ENCODE measurements at places on chromosomes 3 and 15.
A peak's percentile ranks its signal among the peaks of the same experiment; 100 is the strongest.

DNA sequence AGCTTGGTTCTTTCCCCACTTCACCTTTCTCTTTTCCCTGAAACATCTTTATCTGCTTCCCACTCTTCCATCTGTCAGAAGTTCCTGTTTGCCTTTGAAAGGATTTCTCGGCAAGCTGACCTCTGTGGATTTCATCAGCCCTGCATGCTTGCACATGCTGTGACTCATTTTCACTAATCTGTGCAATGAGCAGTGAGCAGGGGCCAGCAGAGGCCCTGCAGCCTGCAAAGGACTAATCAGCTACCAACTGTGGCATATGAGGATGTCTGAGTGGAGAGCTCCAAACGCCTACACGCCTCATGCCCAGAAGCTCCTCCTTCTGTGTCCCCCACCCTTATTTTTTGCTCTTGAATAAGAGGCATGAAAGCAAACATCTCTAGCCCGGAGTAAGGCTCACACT is 333.0 kb upstream of the SEMA6D start:
- DNase-seq = no peak

- DNase-seq = no peak
These were observed 198.7 kb downstream of the CNTN3 start for GRCh38 chr3:74415731-74416130.

DNA sequence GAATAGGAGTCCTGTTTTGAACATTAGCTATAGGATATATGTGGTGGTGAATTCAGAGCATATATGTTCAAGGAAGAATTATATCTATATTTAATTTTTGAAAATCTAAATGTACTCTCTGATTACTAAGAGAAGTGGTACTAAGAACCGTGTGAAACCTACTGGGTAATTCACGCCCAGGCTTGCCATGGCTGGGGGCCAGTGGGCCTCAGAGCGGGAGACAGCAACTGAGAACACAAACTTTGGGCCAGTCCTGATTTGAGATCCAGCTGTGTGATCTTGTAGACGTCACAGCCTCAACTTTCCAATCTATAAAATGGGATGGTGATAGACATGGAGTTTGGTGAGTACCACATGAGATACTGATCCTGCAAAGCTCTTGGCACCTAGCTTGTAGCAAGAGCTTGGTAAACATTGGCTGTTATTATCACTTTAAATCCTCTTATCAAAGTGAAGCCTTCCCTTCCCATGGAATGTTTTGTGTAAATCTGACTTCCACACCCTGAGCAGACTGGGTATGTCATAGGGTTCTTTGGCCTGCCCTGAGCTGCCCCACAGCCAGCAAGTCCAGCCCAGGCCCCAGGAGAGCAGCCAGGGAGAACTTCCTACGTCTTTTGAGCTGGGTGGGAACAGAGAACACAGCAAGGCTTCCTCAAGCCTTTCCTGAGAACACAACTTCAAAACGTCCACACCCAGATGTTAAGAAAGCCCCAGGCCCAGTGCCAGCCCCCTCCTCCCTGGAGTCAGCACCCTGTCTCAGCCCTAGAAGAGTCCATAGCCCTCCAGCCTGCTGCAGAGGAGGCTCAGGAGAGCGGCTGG is 8.2 kb upstream of the PAQR5 start:
- no peak for DNase-seq

DNA sequence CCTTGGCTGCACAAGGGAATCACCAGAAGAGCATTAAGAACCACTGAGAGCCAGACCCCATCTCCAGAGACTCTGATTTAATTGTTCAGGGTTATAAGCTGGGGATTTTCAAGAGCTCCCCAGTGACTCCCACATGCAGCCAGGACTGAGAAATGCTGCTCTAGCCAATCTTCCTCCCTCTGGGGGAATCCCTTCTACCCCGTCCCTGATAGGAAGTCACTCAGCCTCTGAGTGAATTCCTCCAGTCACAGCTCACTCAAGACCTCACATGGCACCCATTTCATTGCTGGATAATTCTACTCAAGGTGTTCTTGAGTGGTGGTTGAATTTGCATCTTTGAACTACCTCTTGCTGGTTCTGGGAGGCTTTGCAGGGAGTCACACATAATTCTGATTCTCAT is 10.7 kb downstream of the CCR3 start:
- peak; percentile 59 for DNase-seq

GRCh38 chr3:23575697-23576096 is 230.1 kb upstream of the UBE2E1 start:
- no peak for DNase-seq

- no peak for DNase-seq
These were observed 2.6 kb downstream of the PCSK6 start for GRCh38 chr15:101486696-101487459.

DNA sequence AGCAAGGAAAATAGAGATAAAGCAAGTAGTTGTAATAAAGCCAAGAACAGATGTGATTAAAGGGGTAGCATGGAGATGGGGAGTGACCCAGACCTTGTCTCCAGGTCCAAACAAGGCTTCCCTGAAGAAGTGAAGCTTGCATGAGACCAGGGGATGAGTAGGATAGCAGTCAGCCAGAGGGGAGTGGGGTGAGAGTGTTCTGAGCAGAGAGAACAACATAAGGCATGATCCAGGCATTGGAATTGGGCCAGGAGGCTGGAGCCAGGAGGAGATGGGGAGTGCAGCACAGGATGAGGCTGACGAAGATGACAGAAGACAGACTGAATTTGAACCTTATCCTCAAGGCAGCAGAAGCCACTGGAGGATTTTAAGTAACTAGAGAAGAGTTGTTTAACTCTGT is 7.2 kb downstream of the TMOD2 start:
- DNase-seq = no peak

- no peak for DNase-seq
These were observed 37.0 kb downstream of the MITF start for GRCh38 chr3:69776289-69776688.

- no peak for DNase-seq
These were observed 75.0 kb downstream of the TBL1XR1 start for GRCh38 chr3:177122183-177122856.

GRCh38 chr3:160607826-160608225 is 42.5 kb upstream of the KPNA4 start:
- no peak for DNase-seq

GRCh38 chr15:31049111-31049510 is 52.4 kb downstream of the TRPM1 start:
- peak; percentile 64 for DNase-seq

- no peak for DNase-seq
These were observed 23.9 kb downstream of the EHD4 start for GRCh38 chr15:41948490-41948889.

DNA sequence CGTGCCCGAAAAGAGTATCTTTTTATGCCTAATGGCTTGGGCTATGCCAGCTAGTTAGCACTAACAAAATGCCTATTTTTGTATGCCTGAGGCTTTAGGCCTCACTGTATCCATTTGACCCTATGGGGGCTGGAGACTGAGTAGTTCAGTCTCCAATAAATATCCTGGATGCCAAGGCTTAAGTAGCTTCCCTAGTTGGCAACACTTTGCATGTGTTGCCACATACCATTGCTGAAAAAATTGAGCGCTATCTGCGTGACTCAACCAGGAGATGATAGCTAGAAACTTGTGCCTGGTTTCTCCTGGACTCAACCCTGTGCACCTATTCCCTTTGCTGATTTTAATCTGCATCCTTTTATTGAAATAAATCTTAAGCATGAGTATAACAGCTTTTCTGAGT is 58.4 kb upstream of the ATP2C1 start:
- no peak for DNase-seq

- no peak for DNase-seq
These were observed 14.9 kb upstream of the SELENOT start for GRCh38 chr3:150588027-150588830.

- no peak for DNase-seq
These were observed 27.4 kb downstream of the PRR20G start for GRCh38 chr3:127260416-127260815.

GRCh38 chr3:146496726-146497125 is 27.4 kb upstream of the PLSCR2 start:
- no peak for DNase-seq

- no peak for DNase-seq
These were observed 4.0 kb downstream of the MUC4 start for GRCh38 chr3:195807681-195808121.

DNA sequence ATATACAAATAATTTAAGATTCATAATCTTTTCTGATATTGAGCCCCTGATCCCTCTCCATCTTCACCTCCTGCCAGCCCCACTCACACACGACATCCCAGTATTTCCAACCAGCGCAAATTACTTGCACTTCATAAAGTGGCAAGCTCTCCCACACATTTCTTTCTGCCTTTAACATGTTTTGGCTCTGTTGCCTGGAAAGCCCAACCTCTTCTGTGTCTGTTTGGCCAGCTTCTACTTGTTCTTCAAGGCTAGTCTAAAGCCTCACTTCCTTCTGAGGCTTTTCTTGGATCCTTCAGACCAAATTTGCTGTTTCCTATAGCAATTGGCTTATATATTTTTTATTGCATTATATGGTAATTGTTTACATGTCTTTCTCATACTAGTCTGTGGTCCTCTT is 5.1 kb upstream of the TM6SF1 start:
- DNase-seq = no peak

GRCh38 chr3:155308831-155309230 is 15.3 kb upstream of the STRIT1 start:
- no peak for DNase-seq

DNA sequence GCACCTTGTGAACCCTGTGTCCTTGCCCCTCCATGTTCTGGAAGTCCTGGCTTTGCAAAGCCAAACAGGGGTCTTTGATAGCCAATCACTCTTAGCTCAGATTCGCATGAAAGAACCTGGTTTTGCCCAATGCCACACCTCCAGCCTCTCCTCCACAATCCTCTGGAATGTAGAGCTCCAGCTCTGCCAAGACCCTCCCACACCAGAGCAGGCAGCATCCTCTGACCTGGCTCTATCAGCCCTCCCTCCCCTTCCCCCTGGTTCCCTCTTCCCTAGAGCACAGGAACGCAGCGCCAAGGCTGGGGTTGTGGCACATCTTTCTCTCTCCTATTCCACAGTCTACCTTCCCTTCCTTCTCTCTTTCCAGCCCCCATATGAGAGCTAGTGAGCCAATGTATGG is 133.3 kb downstream of the RPLP1 start:
- no peak for DNase-seq

DNA sequence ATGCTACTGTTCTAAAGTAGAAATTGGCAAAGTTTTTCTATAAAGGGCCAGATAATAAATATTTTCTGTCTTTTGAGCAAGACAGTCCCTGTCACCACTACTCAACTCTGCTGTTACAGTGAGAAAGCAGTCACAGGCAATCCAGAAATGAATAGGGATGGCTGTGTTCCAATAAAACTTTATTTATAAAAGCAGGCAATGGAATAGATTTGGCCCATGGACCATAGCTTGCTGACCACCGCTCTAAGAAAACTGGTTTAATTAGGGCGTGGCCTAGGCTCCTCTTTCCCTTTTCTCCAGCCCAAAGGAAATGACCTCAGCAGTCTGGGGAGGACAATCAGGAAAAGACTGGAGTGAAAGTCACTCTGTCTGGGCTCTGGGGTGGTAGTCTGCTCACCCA is 183.8 kb downstream of the MEGF11 start:
- no peak for DNase-seq

GRCh38 chr3:116734243-116734642 is 24.7 kb downstream of the TUSC7 start:
- no peak for DNase-seq

DNA sequence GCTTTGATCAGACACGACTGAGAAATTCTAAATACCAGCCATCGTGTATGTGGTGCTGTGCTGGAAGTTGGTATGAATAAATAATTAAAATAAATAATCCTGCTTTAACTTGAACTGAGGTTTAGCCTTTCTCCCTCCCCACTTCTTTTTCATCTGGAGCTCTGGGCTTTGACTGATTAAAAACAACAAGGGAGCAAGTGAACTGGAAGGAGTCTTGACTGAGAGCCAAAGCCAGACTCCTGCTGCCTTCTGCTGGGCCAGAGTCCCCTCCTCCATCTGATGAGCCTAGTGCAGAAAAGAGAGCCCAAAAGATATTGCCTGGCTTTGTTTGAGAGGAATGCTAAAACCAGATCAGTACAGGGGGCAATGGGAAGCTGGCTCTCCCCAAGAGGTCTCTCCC is 96.0 kb downstream of the CCNL1 start:
- DNase-seq = no peak

GRCh38 chr3:89098964-89099585 is 8.3 kb upstream of the EPHA3 start:
- peak; percentile 57 for DNase-seq

- no peak for DNase-seq
These were observed 38.0 kb downstream of the PRICKLE2 start for GRCh38 chr3:64187065-64187959.

DNA sequence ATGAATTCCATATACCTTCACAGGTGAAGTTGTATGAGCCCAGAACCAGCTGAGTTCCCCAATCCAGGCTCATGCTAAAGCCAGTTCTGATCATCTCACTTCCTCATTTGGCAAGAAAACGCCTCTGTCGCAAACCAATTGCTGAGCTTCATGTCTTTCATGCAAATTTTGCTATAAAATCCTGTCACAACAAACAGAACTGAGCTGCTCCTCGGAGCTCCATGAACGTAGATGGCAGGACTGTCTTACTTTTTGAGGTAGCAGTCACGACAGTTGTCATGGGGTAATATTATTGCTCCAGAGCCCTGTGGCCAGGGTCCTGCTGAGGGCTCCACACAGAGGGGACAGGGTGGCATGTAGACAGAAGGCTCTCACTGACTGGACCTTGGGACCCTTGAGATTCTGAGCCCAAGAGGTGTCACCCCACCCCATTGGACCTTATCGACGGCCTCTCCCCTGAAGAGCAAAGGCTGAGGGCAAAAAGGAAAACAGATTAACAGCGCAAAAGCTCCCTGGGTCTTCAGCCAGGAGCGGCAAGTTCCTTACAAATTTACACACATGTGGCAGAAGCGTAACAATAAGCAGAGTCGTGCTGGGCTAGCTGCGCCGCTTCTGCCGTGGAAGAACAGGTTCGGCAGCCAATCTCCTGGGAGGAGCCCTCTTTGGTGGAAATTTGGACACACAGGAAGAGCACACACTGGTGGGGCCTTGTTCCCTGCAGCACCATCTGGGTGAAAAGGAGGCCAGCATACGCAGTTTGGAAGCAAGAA is 249.2 kb downstream of the OPA1 start:
- DNase-seq = peak; percentile 90

DNA sequence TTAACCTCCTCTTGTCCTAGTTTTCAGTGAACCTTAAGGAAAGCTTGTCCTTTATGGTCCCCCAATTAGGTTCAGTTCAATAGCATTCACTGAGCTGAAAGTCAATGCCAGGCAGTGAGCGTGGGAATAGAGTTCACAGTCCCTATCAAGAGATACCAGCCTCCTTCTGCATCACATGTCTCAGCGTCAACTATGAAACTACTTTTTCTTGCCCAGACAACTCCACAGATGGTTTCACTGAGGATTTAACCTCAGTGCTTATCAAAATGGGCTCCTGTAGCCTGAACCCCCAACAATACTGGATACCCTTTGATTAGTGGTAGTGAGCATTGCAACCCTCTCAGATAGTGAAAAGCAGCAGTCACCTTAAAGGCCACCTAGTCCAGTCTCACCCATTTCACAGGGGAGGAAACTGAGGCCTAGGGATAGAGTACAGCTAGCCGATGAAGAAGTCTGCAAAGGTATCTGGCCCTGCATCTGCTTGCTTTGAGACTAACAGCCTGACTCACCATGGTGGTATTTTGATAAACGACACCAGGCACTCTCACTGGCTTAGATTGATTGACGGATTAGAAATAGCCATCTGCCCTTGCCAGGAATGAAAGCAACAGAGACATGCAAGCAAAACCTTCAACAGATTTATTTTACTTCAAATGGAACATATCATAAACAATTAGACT is 1.6 kb upstream of the UBA3 start:
- no peak for DNase-seq

GRCh38 chr3:129592381-129593131 is 13.9 kb downstream of the PLXND1 start:
- DNase-seq = peak; percentile 73
